CD4-positive, alpha-beta T cell treated with Interleukin-17A for 1 hour (primary cell): ENCODE measurements at places on chromosomes 5 and 9.

- DNase-seq: peak; percentile 65
These were observed 1.4 kb downstream of the MLLT3 start for GRCh38 chr9:20620650-20621470.

GRCh38 chr5:159906943-159907342 lies 9.3 kb upstream of the ADRA1B start:
- DNase-seq: no peak

- no peak for DNase-seq
These were observed 16.5 kb downstream of the NEK6 start for GRCh38 chr9:124274226-124274625.

DNA sequence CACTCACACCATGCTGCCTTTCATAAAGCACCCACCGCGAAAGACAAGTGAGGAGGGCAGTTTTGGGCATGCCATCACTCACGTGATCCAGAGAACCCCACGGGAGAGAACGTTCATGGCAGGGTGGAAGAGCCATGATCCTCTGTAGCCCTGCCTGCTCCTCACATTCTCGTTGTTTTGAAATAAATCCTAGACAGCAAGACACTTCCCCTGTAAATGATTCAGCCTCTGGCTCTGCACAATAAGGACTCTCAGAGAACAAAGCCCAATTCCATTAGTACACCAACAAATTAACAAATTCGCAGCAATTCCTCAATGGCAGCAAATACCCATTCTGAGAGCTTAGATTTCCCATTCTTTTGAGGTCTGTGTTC lies 71.5 kb downstream of the WNK2 start:
- DNase-seq: no peak

- no peak for DNase-seq
These were observed 37.8 kb downstream of the FAM78A start for GRCh38 chr9:131238402-131239021.

- DNase-seq: no peak
These were observed 190.3 kb downstream of the TLE1 start for GRCh38 chr9:81499021-81499454.

DNA sequence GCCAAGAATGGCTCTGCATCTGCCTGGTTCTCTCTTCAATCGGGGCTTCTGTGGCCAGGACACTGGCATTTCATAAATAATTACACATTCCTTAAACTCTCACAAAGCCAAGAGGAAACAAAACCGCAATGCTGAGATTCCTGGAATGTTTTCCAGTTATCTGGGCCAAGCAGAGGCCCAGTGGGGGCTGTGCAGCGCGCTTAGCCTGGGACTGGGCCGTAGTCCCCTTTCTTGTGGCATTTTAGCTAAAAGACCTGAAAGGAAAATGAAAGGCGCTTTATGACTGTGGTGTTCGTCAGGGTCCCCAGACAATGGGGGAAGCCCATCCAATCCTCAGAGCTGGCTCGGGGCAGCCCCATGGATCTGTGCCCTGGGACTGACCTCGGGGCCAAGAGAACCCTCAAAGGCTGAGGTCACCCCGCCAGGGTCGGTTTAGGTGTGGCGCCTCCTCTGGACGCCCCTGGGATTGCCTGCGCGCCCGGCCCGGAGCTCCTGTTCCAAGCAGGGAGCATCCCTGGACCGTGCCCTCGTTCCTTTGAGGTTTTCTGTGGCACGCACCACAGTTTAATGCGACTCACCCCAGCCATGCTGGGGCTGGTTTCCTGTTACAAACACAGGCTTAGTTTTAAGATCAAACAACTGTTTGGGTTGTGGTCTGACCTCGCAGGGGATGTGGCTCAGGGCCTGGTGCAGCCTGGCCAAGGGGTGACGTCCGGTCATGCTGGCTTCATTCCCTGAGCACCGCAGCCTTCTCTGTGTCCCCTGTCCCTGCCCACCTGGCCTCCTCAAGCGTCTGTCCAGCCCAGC lies 51.5 kb upstream of the NKD2 start:
- peak; percentile 26 for DNase-seq

DNA sequence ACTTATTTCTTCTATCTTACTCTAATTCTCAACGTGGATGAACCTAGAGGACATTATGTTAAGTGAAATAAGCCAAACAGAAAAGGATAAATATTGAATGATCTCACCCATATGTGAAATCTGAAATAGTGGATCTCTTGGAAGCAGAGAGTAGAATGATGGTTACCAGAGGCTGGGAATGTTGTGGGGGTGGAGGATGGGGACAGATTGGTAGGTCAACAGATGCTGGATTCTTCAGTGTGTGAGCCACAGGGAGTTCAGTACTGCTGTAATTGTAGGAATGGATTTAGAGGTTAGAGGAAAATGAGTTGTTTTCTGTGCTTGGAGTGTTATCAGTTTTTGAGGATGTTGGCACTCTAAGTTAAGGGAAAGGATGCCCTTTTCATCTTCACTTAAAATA lies 190.6 kb downstream of the FBXL7 start:
- no peak for DNase-seq

- DNase-seq: no peak
These were observed at the start of gene FAM221B for GRCh38 chr9:35828716-35829083. FAM221B (minus strand) TSS chr9:35828732; CDS start chr9:35826161, 2,571 bp downstream.

DNA sequence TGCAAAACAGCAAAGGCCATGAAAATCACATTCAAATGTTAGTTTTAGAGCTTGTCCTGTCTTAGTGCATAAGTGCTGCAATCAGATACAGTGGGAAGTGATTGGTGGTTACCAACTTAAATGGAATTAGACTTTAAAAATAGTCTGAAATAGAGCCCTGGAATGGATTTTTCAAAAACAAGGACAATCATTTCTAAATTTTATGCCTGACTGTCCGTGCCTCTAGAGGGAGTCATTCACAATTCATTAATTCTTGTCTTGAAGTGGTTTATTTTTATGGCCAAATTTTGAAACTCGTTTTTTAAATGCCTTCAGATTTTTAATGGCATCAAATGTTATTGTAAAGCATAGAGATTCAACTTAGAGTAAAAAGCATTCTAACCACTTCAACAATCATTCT lies 561.8 kb upstream of the DAB2 start:
- DNase-seq: no peak

GRCh38 chr5:36162810-36163486 lies 11.0 kb downstream of the SKP2 start:
- DNase-seq: no peak

DNA sequence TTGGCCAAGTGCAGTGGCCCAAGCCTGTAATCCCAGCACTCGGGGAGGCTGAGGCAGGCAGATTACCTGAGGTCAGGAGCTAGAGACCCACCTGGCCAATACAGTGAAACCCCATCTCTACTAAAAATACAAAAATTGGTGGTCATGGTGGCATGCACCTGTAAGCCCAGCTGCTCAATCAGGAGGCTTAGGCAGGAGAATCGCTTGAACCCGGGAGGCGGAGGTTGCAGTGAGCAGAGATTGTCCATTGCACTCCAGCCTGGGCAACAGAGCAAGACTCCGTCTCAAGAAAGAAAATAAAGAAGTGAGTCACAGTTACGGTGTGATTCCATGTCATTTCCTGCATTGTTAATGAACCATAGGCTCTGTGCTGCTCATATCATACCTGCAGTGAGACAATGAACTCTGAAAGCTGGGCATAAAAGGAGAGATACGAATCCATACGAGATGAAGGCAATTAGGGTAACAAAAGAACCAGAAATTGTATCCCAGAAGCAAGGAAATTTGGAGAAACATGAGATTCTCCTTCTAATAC lies 44.6 kb downstream of the TIMD4 start:
- no peak for DNase-seq

- no peak for DNase-seq
These were observed 93.4 kb downstream of the OSTF1 start for GRCh38 chr9:75181750-75182149.

- DNase-seq: no peak
These were observed 25.1 kb downstream of the GDNF start for GRCh38 chr5:37814699-37815098.

DNA sequence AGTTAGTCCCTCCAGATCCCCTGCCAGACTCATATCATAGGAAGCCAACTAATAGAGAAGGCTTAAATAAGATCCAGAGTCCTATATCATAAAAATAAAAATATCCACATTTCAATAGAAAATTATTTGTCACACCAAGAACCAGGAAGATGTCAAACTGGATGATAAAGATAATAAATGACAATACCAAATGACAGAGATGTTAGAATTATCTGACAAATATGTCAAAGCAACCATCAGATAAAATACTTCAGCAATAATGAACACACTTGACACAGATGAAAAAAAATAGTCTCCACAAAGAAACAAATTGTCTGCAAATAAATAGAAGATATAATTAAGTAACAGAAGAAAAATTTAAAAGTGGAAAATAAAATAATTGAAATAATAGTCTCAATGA lies 300.7 kb upstream of the FTMT start:
- no peak for DNase-seq

DNA sequence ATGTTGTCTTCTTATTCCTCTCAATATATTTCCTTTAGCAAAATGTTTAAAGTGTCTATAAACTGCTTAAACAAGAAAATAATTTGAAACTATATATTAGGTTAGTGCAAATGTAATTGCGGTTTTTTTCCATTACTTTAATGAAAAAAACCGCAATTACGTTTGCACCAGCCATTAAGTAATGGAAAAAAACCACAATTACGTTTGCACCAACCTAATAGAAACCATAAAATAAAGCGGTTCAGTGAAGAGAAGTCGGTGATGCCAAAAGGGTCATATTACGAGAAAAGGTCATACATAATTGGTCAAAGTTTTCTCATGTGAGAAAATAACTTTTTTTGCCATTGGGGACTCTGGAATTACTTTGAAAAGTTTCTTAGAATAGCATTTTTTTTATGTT lies 385.6 kb upstream of the ST8SIA4 start:
- DNase-seq: no peak

DNA sequence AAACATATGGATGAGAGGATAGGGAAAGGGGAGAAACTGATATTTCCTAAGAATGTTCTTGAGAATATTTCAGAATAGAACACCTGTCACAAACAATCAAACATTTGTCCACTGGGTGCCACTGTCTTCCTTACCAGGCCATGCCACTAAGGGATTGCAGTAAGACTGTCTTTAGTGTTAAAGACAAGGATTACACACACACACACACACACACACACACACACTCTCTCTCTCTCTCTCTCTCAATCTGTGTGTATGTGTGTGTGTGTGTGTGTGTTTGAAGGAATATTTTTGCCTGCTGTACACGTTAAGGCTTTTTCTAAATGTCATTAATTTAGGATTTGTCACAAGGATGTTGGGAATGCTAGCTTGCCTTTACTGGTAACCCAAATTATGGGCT lies 54.4 kb downstream of the CCDC192 start:
- DNase-seq: peak; percentile 35

GRCh38 chr5:134406390-134406789 lies 5.3 kb downstream of the CDKN2AIPNL start:
- no peak for DNase-seq

GRCh38 chr9:84218322-84218721 lies 122.2 kb downstream of the SLC28A3 start:
- no peak for DNase-seq

DNA sequence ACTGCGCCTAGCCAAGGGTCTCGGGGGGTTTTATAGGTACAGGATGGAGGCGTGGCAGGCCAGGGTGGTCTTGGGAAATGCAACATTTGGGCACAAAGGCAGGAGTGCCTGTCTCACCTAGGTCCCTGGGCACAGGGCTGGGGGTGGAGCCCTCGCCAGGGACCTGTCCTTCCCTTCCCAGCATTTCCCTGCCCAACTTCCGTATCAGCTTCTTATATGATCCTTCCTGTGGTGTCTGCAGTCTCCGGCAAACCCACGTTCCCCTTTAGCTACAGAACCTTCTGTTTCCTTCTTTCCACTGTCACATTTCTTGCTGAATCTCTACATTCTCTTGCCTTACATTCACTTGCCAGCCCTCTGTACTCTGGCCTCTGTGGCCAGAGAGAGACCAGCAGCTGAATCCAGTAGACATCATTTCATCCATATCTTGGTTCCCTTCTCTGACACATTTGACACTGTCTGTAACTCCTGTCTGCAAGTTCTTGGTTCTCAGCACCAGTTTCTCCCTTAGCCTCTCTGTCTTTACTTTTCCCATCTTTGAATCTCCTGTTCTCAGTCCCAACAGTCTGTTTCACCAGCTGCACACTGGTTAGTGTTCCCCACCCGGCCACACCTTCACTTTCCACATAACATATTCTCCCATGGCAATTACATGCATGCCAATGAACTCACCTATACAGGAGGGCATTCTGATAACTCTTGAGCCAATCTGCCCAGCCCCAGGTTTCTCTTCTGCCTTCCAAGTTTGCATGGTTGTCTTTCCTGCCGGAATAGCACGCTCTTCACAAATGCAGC lies 134.7 kb upstream of the ZNF608 start:
- no peak for DNase-seq

DNA sequence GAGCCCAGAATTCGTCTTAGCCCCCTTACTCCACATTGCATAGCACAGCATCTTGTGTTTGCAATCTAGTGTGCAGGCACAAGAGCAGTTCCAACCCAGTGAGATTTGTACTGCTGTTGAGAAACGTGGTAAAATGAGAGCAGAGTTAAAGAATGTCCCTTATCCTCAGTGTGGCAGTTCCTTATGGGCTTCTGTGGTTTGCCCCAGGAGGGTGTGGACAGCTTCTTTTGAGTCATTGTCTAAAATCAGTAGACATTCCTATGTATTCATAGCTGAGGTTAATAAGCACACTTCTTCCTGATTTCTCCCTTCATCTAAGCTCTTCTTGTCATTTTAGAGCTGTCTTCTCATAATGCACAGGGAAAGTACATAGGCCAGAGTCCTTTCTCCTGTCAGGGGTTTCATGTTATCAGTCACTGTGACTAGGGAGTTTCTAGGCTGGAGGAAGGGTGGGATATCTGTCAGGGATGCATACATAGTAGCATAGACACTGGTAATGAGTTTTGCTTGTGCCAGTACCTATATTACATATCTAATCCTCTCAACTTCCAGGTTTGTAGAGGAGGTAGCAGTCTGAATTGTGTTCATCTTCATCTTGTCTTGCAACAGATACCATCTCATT lies 2.0 kb upstream of the CAVIN4 start:
- no peak for DNase-seq

DNA sequence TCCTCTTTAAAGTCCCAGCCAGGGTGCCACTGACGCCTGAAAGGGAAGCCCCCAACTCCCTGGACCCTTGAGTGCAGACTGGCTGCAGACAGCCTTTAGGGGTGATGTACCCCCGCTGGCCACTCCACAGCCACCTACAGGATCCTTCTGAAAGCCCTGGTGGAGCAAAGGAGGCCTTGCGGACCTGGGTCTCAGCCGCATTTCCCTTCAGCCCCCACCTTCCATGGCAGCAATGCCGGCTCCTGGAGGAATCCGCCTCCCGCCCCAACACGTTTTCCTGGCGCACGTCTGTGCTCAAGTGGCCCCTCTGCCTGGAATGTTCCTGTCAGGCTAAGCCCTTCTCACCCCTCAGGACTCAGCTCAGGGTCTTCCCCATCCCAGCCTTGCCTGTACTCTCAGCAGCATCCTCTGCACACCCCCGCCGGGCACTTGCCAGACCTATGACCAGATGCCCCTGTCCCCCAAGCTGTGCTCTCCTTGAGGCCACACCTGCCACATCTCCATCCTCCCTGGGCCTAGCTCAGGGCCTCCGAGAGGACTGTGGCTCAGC lies 134.1 kb upstream of the RAPGEF1 start:
- DNase-seq: no peak
